ENCODE measurements at places on chromosomes 6 and 20.

DNA sequence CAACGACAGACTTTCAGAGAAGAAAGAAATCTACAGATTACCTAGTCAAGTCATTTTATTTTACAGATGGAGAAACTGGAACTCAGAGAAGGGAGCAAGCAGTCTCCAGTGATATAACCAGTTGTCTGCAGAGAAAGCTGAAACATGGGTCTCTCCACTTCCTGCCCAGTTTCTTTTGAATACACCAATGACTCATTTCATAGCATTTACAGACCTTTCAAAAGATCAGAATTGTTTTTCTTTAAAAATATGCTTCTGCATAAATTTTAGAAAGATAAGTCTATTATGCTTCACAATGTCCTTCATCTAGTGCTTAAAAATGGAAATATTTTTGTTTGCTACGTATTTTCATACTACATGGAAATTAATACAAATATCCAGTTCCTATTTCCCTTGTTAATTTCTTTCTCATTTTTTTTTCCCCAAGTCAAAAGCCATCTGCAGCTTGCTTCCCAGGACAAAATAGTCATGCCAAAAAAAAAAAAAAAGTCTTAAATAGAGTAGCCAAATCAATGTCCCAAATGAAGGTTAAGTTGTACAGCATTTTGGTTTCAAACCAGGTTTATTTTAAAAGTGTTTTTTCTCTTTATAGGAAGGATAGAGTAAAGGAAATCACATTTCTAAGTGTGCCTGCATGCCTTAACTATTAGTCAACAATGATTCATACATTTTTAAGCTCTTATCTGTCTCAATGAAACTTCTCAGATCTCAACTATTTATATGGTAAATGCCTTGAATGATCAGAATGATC lies 36.9 kb downstream of the ARHGAP18 start:
- peak; percentile 66 for DNase-seq

GRCh38 chr20:59645271-59645670 lies 40.9 kb downstream of the PHACTR3 start:
- DNase-seq: no peak

GRCh38 chr6:158028876-158029275 lies 47.2 kb downstream of the SYNJ2 start:
- DNase-seq: no peak

DNA sequence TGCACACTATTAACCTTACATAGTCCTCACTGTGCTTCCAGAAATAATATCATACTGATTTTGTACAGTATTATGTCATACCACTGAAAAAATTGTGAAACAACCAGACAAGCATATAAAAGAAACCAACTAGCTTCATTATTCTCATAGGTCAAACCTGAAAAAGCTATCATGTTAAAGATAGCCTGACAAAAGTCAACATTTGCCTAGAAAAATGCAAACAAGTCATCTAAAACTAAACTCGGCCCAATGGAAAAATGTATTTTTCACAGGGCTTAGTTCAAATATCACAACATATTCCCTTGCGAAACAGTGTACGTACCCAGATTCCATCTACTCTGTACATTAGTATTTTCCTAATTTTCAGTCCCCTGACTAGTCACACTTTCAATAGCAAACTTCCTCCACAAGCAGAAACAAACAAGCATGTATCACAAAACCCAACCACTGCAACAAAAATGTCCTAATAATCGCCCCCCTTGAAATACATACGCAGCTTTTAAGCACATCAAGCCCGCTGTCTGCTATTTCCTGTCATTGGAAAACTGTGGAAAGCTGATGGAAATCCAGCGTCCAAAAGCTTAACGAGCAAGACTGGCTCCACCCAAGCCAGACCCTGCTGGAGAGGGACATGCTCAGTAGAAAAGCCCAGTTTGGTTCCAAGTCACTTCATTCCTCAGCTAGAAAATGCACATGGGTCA lies 93.1 kb downstream of the EPB41L2 start:
- no peak for DNase-seq

- peak; percentile 88 for DNase-seq
Measured at GRCh38 chr20:23245553-23246181, 104.9 kb upstream of the NXT1 start.

- no peak for DNase-seq
Measured at GRCh38 chr6:53724501-53724900, 58.9 kb upstream of the KLHL31 start.

DNA sequence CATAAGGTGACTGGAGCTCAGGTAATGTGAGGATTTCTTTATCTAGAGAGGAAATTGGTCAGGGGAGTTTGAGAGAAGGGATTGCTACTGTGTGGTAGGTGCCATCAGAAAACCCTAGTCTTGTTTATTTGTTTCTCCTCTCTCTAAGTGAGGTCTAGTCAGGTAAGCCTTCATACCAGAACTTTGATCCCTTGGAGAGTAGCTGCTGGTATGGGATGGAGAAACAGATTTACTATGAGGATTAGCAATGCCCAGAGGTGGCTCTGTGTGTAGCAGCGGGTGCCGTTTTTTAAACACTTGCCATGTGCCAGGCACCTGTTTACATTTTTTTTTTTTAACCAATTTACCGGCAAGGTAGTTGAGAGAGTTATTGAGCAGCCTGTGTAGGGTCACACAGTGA lies 19.5 kb downstream of the CMTR1 start:
- no peak for DNase-seq

- no peak for DNase-seq
Measured at GRCh38 chr6:41072836-41073202, at the start of gene NFYA. Gene NFYA, plus strand, starts transcription at chr6:41072974. Its CDS starts 6,116 bp downstream, at chr6:41079090.

DNA sequence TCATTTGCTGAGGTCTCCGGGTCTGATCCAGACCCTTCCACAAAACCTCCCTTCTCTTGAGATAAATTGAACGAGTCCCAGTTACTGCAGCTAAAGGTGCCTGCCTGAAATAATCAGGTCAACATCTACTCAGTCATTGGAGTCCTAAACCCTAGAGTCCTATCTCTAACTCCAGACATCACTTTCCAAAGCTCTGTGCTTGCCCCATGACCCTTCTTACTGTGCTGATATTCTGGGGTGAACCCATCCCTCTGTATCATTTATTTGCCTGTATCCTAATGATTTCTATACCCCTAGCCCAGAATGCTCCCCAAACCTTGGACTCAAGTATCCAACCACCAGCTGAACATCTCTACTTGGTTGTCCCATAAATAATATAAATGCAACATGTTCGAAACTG lies 35.7 kb downstream of the CD83 start:
- DNase-seq: no peak

GRCh38 chr6:150377211-150377781 lies 8.5 kb downstream of the IYD start:
- no peak for DNase-seq

- DNase-seq: no peak
Measured at GRCh38 chr20:47042464-47042863, 147.8 kb downstream of the EYA2 start.

- DNase-seq: no peak
Measured at GRCh38 chr6:447381-448165, 56.0 kb downstream of the IRF4 start.

DNA sequence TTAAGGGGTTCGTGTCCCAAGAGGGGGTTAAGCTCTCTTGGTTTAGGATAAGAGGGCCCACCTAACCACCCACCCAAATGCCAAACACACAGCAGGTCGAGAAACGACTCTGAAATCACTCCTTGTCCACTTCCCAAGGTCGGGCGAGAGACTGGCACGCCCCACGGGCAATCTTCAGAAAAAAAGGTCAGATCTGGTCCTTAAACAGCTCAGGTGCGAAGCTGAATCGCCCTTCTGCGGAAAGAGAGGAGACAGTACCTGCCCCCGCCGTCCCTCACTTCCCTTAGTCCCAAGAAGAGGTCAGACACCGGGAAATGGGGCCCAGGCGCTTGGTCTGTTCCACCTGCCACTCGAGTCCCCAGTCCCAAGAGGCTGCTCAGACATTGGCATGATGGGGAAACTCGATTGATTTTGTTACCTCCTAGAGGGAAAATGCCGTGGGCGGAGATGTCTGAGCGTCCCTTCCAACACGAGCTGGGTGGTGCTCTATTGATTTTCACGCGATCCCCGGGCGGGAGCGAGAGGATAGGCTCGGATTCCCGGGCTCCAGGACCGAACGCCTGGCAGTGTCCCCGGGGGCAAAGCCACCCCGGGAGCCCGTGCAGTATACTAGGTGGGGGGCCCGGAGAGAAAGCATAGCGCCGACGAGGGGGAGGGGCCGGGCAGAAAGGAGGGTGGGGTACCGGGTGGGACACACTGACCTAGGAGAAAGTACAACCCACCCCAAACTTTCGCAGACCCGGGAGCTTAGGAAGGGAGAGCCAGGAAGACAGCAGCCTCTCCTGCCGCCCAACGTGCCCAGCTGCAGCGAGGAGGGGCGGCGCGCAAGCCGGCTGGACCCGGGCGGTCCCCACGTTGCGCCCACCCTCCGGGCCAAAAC lies 1.1 kb upstream of the SAMD5 start:
- no peak for DNase-seq

GRCh38 chr6:130981409-130981808 lies 81.6 kb downstream of the EPB41L2 start:
- DNase-seq: no peak

All from CD14-positive monocyte (primary cell).